Posterior cingulate gyrus (tissue), 11 donors: ENCODE measurements at places on chromosomes 12 and 14.
A peak's percentile ranks its signal among the peaks of the same experiment; 100 is the strongest.

DNA sequence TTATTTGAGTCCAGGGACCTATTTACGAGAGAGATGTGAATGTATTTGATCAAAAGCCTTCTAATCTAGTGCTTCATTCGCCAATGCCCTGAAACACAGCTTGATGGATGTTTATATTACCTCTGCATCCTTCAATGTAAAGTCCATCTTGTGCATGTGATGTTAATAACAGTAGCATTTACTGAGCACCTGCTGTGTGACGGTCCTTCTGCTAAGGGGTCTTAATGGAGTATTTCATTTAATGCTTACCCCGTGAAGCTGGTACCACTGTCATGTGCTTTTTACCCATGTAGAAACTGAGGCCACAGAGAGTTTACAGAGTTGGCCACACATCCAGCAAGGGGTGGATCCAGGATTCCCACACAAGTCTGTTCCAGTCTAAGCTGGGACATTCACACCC is 237.3 kb downstream of the ADGRD1 start:
- DNase-seq, result no peak

- no peak for DNase-seq
Measured at GRCh38 chr14:91300957-91301356, 56.5 kb upstream of the GPR68 start.

DNA sequence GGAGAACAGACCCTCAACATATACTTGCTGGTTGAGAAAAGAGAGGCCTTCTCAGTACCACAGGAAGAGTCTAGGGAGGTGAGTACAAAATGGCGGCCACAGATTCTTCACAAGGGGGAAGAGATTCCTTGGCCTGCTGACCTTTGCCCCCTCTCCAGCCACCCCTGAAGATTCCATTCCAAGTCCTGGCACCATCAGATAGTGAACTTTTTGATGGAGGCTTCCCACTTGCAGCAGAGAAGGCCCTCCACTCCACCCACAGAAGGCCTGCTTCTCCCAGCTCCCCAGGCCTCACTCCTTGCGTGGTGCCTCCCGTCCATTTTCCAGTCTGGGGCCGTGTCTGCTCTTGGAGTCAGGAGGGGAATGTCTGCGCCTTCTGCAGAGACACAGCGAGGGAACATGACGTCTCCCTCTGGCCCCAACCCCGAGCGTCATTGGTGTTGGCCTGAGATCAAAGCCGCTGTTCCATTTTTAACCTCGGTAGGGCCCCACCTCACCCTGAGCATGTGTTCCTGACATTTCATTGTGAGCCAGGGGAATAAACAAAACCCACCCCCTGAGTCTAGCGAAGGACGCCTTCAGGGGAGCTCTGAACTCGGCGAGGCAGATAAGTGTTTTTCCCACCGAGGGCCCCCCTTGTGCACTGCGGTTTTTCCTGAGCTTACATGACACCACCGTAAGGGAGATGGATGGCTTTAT is 268.7 kb upstream of the TBX3 start:
- DNase-seq, result peak; percentile 60

DNA sequence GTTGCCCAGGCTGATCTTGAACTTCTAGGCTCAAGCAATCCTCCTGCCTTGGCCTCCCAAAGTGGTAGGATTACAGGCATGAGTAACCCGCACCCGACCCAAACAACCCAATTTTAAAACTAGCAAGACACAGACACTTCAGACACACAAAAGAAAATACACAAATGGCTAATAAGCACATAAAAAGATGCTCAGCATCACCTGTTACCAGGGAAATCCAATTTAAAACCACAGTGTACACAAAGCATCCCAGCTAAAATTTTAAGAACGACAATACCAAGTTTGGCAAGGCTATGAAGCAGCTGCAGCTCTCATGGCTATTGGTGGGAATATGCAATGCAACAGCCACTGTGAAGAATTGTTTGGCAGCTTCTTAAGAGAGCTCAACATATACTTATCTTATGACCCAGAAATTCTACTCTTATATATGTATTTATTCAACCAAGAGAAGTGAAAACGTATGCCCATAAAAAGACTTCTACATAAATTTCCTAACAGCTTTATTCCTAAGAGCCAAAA is 42.0 kb downstream of the BDKRB1 start:
- no peak for DNase-seq

GRCh38 chr12:77578466-77579220 is 252.1 kb upstream of the NAV3 start:
- DNase-seq, result no peak

- no peak for DNase-seq
Measured at GRCh38 chr12:25719505-25719904, 166.4 kb upstream of the LMNTD1 start.

GRCh38 chr12:67650388-67651131 is 2.0 kb downstream of the DYRK2 start:
- DNase-seq, result peak; percentile 79

GRCh38 chr14:65496178-65496993 is 83.9 kb downstream of the FUT8 start:
- no peak for DNase-seq

DNA sequence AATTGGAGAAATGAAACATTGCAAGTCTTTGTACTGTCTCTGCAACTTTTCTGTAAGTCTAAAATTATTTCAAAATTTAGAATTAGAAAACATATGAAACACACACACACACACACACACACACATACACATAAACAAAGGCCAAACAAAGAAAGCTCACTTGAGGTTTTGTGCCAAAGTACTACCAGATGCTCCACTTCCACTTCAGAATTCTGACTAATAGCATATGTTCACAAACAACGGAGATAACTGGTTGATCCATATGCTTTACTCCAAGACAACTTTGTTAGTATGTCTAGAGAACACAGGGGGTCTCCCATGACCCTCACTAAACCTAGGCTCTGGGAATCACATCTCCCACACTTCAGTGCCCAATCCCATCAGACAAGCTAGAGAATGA is 133.8 kb upstream of the CLEC14A start:
- DNase-seq, result no peak
